Activated naive CD4-positive, alpha-beta T cell treated with anti-CD3 and anti-CD28 coated beads for 36 hours (primary cell): ENCODE measurements at places on chromosomes 4 and X. TPM values are rescaled to one million over a fixed set of nuclear protein-coding genes. Genes with fewer than 3 reads are reported as not detected.

Gene SLC6A8
- total RNA-seq, result 0.32 TPM

Gene CT55
- total RNA-seq, result not detected

Gene CNKSR2
- 6.6 TPM for total RNA-seq

- no peak for DNase-seq
Measured at GRCh38 chrX:150983521-150984168, 510 bp downstream of the HMGB3 start.

GRCh38 chr4:78624048-78624447, 72.5 kb downstream of the ANXA3 start:
- no peak for DNase-seq

- no peak for DNase-seq
Measured at GRCh38 chr4:84058201-84058600, 440.9 kb downstream of the NKX6-1 start.
